ENCODE measurements at places on chromosomes 2 and 18.
A peak's percentile ranks its signal among the peaks of the same experiment; 100 is the strongest.

GRCh38 chr2:60394463-60394862 lies 159.0 kb downstream of the BCL11A start:
- no peak for DNase-seq

DNA sequence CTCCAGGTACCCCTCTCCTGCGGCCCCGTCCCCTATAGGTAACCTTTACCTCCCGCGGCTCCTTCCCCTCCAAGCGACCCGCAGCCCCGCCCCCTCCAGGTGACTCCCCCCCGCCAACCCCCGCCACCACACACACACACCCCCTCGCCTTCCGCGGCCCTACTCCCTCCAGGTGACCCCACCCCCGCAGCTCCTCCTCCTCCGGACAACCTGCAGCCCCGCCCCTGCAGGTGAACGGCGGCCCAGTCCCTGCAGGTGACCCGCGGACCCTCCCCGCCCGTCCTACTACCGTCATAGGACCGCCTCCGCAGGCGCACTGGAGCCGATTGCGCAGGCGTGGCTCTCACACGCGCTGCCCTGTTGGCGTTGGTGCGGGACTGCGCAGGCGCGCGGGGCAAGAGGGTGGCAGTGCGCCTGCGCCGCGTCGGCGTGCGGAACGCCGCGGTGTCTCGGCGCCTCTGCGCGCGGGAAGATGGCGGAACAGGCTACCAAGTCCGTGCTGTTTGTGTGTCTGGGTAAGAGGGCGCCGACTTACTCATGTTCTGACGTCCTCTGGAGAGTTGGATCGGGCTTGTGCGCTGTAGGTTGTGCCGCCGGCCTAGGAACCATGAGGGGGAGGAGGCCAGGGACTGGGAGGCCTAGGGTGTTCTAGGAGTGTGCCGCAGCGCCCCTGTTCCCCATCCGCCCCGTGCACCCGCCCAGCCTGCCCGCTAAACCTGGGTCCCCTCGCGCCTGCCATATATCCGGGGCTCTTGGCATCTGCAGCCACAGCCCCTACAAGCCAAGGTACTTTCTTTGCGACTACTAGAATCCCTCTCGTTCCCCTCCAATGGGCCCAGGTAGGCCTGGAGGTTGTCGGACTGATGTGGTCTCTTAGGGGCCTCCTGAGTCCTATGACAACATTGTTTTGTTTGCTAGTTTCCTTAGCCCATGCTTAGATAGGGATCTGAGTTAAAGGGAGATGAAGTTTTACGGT lies at the start of gene ACP1:
TSS of gene ACP1 (plus strand) at position 455 of the 976 bp plus-strand sequence. CDS start at position 473, 18 bp downstream.
- peak; percentile 90 for DNase-seq

GRCh38 chr18:54926593-54927325 lies 32.5 kb downstream of the CCDC68 start:
- DNase-seq = no peak

- no peak for DNase-seq
These were observed 159.8 kb upstream of the STK17B start for GRCh38 chr2:196331143-196331542.

GRCh38 chr2:48391616-48392015 lies 138.3 kb upstream of the STON1 start:
- no peak for DNase-seq

GRCh38 chr18:11511434-11512095 lies 97.8 kb upstream of the SLC35G4 start:
- no peak for DNase-seq

DNA sequence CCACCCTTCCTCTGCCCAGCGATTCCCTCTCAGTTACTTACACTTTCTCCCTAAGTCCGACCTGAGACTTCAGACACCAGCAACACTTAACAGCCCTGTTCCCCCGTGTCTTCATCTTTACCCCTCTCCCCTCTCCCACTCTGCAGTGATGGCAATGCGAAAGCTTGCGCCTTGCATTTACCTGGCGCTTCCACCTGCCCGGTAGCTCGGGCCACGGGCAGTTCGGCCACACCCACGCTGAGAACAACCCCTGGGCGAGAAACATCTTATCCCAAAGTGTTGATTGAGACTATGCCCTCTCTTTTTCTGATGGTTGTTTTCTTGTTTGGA lies 558 bp downstream of the DNAJC10 start:
- peak; percentile 15 for DNase-seq

GRCh38 chr2:29765721-29766120 lies 155.7 kb downstream of the ALK start:
- DNase-seq = no peak

- no peak for DNase-seq
These were observed 7.1 kb upstream of the DSG2 start for GRCh38 chr18:31490833-31491232.

- no peak for DNase-seq
These were observed 6.3 kb downstream of the SPIRE1 start for GRCh38 chr18:12651651-12652050.
